ENCODE measurements at places on chromosomes 7 and 10.

- no peak for DNase-seq
These were observed 18.3 kb downstream of the CALHM2 start for GRCh38 chr10:103433858-103434257.

- no peak for DNase-seq
These were observed 420.4 kb upstream of the SEMA3A start for GRCh38 chr7:84614821-84615501.

GRCh38 chr7:106947244-106947728, 82.2 kb downstream of the PIK3CG start:
- peak; percentile 20 for DNase-seq

DNA sequence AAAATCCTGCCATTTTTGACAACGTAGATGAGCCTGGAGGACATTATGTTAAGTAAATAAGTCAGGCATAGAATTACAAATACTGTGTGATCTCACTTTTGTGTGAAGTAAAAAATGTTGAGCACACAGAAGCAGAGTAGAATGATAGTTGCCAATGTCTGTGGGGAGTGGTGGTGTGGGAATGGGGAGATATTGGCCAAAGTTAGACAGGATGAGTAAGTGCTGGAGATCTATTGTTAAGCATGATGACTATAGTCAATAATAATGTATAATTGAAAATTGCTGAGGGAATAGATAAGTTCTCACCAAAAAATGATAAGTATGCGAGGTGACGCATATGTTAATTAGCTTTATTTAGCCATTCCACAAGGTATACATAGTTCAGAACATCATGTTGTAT, 92.0 kb downstream of the GPR85 start:
- DNase-seq: no peak
